Activated CD4-positive, alpha-beta T cell treated with anti-CD3 and anti-CD28 coated beads, Interleukin-2, amount 50 U/mL, for 1 hour (primary cell): ENCODE measurements at places on chromosomes 7 and 10.
A peak's percentile ranks its signal among the peaks of the same experiment; 100 is the strongest.

DNA sequence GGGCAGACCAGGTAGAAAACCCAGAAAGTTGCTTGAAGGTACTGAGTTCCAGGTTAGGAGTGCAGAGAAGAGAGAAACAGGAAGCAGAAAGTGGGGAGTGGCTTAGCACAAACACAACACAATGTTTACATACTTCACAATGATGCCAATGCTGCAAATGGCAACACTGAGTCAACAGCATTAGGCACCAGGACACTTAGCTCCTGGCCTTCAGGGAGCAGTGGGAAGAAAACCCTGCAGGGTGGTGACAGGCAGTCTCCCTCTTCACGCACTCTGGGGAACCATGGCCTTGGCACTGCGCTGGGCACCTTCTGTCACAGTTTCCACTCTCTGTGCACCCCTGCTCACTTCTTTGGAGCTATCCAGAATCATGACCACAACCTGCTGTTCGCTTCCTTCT lies 7.3 kb downstream of the ICA1 start:
- DNase-seq, result no peak

GRCh38 chr7:41847151-41847550 lies 144.3 kb upstream of the INHBA start:
- no peak for DNase-seq

- no peak for DNase-seq
These were observed 774.7 kb downstream of the PCDH15 start for GRCh38 chr10:54026340-54026739.

DNA sequence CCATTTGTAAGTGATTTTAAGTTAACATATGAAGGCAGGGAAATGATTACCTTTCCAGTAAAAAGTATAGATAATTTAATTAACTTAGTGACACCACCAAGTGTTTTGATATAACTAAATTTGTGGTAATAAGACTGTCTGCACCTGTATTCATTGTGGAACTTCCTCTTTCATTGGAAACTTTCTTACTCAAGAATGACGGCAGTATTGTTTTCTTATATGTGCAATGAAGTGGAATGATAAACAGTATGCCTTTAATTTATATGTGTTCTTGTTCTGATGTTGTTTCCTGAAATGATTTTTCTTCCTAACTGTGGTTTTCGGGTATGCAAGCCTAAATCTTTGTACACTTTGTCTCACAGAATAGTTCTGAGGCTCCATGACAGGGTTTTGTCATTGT lies 46.4 kb downstream of the CASD1 start:
- DNase-seq, result no peak

- DNase-seq, result no peak
These were observed 19.0 kb downstream of the STEAP1 start for GRCh38 chr7:90173127-90173844.

DNA sequence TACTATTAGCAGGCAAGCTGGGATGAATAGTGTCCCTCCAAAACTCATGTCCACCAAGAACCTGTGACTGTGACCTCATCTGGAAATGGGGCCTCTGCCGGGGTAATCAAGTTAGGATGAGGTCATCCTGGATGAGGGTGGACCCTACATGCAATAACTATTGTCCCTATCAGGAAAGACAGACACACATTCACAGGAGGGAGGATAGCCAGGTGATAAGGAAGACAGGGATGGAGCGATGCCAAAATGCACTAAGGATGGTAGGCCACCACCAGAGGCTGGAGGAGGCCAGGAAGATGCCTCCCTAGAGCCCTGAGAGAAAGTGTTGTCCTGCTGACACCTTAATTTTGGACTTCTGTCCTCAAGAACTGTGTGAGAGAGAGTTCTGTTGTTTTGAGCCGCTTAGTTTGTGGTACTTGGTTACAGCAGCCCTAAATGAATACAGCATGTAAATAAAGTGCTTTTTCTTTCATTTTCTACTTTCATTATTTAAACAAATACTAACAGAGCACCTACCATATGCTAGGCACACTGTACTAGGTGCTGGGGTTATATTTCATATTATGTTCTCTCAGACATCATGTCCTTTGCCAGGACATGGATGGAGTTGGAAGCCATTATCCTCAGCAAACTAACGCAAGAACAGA lies 111.9 kb downstream of the USP6NL start:
- no peak for DNase-seq

- no peak for DNase-seq
These were observed 32.1 kb downstream of the HIPK2 start for GRCh38 chr7:139745678-139746143.

- DNase-seq, result no peak
These were observed 2.1 kb upstream of the PALD1 start for GRCh38 chr10:70476249-70477035.

GRCh38 chr7:54888734-54889082 lies 129.7 kb upstream of the SEC61G start:
- DNase-seq, result no peak

DNA sequence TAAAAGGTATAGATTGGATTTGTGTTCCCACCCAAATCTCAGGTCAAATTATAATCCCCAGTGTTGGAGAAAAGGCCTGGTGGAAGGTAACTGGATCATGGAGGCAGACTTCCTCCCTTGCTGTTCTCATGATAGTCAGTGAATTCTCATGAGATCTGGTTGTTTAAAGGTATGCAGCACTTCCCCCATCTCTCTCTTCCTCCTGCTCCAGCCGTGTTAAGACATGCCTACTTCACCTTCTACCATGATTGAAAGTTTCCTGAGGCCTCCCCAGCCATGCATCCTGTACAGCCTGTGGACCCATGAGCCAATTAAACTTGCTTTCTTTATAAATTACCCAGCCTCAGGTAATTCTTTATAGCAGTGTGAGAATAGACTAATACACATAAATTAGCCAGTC lies 39.1 kb downstream of the HTR7 start:
- no peak for DNase-seq

DNA sequence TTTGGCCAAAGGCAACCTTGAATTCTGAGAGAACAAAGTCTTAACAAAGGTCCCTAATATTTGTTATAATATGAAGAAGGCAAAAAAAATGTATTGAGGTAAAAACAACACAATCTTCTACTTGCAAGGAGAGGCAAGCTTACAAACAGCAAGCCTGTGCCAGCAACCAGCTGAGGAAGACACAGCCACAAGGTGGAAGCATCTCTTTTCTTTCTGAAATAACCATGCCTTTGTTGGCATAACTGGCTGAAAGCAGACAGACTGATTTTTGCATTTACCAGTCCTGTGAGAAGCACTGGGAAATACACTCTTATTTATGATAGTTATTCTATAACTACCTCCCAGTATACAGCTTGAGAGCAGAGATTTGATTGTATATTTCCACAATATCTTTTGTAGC lies 292.0 kb downstream of the PHTF2 start:
- no peak for DNase-seq

DNA sequence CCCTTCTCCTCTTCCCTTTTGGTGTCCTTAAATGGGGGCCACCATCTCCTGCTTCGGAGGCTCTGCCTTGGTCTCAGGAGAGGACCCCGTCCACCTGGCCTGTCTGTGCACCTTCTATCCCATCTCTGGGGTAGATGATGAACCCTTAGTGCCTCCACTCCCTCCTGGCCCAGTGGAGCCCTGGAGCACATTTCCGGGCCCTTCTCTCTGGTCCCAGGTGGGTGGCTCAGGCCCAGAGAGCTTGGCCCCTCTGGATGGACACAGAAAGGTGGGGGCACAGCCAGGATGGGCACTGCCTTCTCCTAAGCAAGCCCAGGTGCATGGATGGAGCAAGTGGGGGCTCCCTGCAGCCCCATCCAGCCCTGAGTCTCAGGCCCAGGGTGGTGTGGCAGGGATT lies 121.4 kb upstream of the RET start:
- no peak for DNase-seq

DNA sequence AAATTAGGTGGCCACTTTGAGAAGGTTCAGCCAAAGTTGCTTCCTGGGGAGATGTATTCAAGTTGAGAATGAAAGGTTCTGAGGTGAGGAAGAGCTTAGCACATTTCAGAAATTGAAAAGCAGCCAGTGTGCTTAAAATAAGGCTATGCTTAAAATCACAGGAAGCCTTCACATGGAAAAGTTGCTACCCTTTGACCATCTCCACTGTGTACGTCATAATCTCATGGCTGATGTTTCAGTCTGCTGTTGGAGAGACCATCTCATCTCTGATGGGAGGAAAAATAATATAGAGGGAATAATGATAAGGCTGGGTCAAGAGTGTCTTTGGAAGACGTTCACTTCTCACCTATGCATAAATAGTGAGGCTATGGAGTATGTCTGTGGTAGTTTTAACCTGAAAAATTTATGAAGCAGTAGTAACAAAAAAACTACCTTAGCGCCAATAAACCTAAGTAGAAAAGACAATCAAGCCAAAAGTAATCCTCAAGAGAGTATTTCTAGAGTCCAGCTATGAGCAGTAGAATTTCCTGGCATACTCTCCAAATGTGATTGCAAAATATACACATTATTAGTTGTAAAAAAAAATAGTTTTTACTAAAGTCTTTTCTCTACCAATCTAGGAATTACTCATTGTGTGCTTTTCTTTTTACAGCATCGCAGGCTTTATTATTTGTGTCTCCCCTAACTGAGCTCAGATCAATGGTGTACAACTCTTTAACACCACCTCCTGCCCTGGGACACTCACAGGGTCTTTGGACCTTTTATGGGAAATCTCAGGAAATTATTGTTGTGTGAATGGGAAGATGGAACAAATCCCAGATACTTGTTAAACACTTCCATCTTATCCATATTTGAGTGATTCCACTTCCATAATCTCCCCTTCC lies 435.2 kb upstream of the LRGUK start:
- no peak for DNase-seq

DNA sequence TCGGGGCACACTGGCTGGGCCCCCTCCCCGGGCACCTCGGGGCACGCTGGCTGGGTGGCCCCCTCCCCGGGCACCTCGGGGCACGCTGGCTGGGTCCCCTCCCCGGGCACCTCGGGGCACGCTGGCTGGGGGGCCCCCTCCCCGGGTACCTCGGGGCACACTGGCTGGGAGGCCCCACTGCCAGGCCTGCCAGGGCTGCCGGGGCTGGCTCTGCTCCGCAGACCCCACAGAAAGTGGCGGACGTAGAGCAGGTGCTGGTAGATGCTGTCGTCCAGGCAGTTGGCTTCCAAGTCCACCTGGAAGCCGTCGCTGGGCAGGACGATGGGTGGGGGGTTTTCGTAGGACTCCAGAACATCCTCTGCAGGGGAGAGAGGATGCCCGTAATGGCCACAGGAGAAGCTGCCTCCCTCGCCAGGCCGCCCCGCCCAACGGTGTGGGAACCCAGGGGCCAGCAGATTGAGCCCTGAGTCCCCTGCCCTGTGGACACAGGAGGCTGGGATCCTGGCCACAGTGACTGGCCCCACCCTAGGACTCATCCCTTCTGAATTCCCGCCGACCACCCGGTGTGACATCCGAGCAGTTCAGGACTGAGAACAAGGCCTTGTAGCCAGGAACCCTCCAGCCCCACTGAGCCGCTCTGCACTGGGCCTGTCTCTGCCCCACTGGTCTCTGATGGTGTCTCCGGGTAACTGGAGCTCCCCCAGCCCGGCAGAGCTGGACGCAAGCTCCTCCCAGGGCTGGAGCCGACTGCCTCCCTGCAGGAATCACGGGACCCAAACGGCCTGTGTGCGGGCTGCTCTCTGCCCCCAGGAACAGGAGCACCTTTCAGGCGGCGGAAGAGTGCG lies 28.2 kb downstream of the AP5Z1 start:
- no peak for DNase-seq

GRCh38 chr7:67371429-67372305 lies 375.0 kb downstream of the TYW1 start:
- DNase-seq, result peak; percentile 40

DNA sequence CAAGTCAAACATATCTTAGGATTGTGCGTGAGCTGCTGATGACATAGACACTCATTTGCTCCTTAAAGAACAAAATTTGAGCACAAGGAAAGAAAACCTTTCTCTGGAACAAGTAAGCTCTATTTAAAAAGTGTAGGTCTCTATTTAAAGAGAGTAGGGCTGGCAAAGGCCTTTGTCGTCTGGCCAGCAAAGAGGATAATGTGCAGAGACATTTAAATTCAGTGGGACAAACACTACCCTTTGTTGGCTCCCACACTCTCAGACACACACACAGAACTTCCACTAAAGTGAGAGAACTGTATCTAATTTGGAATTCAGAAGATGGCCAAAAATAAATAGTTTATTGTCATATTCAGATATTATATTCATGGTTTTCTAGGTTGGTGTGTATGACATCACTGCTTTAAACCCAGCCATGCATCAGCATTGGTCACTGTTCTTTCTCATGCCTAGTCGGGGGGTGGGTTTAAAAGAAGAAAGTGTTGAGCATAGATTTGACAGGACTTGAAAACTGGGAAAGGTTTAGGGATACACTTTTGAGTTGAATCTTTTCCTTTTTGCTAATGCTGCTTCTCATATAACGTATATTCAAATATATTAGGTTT lies 49.5 kb upstream of the HDAC9 start:
- no peak for DNase-seq

DNA sequence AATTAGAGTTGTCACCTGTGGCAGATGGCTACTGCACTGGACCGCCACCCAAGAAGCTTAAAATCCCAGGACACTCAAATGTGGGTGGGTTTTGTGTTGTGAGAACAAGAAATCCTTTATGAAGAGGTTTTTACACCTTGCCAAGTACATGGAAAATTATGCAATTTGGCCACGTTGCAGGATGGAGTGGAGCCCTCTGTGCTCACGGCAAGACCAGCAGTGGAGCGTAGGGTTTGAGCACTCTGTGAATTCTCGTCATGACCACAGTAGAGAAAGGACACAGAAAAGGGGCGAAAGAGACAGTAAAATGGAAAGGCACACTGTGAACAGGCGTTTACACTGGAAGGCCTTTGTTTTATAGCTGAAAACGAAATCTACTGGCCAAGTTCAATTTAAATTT lies 222.6 kb downstream of the ADARB2 start:
- DNase-seq, result no peak

GRCh38 chr10:13734151-13734550 lies 147.4 kb downstream of the PRPF18 start:
- DNase-seq, result no peak

DNA sequence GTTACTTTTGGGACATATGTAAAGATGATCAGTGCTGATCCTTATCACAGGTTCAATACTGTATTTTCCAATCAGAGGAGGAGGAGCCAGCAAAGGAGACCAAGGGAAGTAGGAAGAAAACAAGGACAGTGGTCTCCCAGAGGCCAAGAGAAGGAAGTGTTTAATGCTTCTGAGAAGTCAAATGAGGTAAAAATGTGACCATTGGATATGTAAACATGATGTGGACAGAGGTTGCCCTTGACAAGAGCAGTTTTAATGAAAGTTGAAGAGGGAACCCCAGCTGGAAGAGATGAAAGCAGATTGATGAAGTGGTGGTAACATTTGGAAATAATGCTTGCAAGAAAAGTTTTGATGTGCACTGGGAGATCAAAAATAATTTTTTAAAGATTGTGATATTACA lies 18.8 kb downstream of the CROT start:
- no peak for DNase-seq

DNA sequence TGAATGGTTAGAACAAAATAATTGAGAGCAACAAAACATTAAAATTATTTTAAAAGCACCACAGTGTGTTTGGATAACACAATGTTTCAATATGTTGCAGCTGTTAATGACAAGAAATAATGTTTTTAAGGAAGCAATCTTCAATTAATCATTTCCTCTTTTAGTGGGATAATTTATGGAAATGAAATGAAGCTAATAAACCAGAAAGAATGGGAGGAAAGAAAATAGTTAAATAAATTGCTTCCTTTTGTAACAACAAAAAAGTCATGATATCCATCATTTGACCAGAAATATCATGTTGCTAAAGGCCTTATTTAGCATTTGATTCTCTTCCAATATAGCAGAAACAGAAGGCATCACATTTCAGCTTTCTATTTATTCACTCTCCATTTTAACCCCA lies 224.5 kb downstream of the SEMA3A start:
- DNase-seq, result no peak
